ENCODE measurements at places on chromosomes 1 and 21. TPM values are rescaled to one million over a fixed set of nuclear protein-coding genes. Genes with fewer than 3 reads are reported as not detected.

- no peaks in the 10 kb centered on the region for H3K36me3 ChIP-seq
- no peak overlapping the region for H3K27ac ChIP-seq
- no peak for DNase-seq
- H3K4me3 ChIP-seq: no peak overlapping the region
These were observed 212.3 kb downstream of the KAZN start for GRCh38 chr1:14810595-14811361.

GRCh38 chr1:201255479-201256362 lies 27.6 kb upstream of the PKP1 start:
- H3K36me3 ChIP-seq: peaks cover 2% of the 10 kb centered on the region
- peaks cover 3% of the 10 kb centered on the region for H3K4me1 ChIP-seq
- no peak for DNase-seq
- peaks cover 8% of the 10 kb centered on the region for H3K27me3 ChIP-seq
- H3K4me3 ChIP-seq: no peak overlapping the region

Gene NBPF6
- not detected for total RNA-seq

GRCh38 chr1:219347921-219348391 lies 174.3 kb downstream of the LYPLAL1 start:
- H3K36me3 ChIP-seq: peaks cover 3% of the 10 kb centered on the region
- no peaks in the 10 kb centered on the region for H3K4me1 ChIP-seq
- H3K4me3 ChIP-seq: no peak overlapping the region
- H3K27me3 ChIP-seq: peaks cover 3% of the 10 kb centered on the region
- no peak for DNase-seq

Gene LRRC38
- not detected for total RNA-seq
